Nucleus accumbens (tissue), 56 donors: ENCODE measurements at places on chromosomes 12 and 14.

DNA sequence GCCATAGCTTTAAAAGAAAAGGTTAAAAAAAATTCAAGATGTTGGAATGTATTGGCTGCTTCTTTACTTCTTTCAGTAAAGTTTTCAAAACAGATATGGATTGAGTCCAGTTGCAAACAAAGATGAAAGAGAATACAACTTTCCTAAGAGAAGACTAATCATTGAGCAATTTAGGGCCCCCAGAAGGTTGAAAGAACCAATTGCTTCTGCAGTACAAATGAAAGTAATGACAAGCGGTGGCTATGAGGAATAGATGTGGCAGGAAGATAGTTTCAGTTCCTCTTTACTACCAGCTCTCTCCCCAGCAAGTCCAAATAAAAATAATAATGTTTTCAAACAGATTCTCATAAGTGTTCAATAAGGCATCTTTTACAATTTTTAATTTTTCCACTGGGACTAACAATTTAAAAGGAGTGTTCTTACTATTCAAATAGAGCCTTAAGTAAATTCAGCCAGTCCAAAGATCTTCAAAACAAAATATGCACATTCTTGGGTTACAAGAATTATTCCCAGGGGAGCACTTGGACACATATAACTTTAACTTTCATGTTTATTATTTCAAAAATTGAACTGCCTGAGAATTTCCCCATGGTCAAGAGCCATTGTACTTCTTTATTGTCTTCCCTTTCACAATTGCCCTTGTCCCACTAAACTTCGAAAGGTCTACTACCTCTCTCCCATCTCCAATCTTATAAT, 62.3 kb upstream of the PPP1R12A start:
- DNase-seq, result no peak

DNA sequence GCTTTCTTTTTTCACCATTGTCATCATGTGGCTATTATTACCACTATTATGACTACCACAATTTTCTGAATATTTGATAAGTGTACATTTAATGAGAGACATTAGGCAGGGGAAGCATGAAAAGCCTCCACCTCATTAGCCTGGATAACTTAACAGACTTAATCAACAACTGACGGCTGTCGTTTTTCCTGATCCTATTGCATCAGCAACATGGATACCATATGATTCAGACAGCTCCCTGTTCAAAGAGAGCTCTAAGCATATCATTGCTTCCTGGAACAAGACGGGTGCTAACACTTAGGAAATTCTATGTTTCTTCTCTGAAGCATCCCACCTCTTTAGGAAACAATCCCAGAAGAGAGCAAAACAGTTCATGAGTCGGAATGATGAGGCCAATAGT, 765.2 kb downstream of the NOVA1 start:
- no peak for DNase-seq

- DNase-seq, result no peak
Observed at GRCh38 chr12:90360300-90360699, 594.7 kb downstream of the CCER1 start.

DNA sequence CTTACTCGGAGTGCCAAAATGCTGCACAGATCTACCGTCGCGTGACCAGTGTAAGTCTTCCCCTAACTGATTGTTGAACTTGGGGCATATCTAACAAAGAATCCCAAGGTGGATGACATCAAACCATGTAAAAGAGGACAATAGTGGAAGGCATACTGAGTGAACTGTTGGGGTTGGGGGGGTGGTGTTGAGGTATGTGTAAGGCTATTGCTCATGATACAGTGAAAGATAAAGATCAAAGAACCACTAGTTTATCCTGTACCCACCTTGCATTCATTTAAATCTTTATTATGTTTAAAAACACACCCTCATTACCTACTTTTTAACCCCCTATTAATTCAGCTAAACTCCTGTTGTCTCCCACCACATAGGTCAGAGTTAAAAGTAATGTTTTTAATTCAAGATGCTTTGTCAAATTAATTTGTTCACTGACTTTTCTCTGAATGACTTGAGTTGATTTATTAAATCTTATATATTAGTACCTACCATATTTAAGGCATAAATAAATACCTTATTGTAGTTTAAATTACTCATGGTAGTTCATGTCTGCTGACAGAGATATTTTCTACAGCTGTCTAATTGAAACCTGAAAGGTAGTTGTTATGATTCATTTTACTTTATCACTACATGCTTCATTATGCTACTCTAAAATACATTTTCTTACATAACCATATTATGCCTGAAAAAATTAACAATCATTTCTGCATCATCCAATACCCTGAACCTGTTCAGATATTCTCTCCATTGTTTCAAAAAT, 77.9 kb downstream of the WNK1 start:
- no peak for DNase-seq

DNA sequence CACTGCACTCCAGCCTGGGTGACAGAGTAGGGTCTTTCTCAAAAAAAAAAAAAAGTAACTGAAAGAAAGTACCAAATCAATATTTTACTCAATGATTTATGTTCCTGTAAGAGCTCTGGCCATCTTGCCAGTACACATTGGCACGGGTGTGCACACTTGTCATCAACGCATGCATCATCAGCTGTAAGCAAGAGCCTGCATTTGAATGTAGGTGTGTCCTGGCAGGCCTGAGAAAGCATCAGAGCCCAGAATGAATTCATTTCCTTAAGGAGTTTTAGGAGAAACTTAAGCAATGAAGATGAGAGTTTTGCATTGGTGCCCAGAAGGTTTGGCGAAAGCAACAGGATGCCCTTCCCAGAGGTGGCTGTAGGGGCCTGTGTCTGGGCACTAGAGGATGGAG, 88.5 kb upstream of the FZD10 start:
- no peak for DNase-seq

DNA sequence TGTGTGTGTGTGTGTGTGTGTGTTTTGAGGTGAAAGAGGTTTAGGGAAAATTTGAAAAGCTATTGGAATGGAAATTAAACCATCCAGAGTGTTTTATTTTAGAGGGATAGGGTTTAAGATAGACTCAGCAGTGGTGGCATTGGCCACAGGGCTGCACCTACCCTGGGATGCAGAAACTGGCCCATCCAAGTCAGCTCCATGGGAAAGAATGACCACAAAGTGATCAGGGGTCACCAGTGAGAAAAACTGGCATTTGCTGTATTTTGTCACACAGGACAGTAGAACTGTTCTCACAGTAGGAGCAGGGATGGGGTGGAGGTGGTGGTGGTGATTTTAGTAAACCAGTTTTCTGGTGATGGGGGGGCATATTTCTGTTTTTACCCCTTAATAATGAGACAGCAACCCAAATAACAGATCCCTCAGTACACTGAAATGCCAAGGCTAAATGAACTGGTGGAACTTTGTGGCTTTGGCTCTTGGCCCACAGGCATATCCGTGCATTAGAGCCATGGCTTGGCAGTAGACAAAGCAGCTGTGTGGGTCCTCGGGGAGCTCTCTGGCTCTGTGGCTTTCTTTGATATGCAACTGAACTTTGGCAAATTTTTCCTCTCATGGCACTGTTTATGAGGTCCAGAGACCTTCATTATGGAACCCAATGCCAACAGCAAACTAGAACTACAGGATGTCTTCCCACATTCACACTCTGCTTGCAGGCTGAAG, 348.3 kb downstream of the ZFP36L1 start:
- no peak for DNase-seq

- no peak for DNase-seq
Observed at GRCh38 chr14:81122326-81122725, 98.4 kb downstream of the GTF2A1 start.

DNA sequence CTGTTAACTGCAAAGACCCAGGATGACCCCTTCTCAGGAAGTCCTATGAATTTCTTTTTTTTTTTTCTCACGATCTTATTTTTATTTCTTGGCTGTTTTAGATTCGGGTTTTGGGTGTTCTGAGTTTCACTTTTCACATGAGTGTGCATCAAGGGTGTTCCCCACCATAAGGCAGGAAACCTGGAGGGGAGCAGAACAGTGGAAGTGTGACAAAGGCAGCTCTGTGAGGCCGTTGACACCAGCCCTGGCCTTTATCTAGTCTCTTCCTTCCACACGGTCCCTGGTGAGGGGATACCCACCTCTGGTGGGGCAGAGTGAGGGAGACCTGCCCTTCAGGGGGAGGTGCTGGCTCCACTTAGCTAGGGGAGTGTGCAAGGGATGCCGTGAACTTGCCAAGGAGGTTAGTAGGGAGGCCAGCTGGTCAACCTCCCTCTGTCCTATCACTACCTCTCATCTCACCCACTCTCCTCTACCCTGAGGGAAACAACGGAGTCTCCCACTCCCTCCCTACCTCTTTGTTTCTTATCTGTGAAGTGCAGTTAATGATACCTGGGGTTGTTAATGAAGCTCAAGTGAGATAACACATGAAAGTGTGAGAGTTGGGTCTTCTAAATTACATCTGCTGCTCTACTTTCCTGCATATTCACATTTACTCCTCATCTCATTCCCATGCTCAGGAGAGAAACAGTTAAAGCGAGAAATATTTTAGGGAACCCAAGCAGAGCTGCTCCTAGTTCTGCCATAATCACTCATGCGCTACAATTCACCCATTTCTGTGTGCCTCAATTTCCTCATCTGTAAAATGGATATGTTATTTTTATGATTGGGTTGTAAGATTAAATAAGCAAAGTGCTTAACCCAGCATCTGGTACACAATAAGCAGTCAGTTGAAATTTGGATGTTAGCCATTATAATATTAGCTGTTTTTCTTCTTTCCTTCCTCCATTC, 4.4 kb upstream of the GALNT6 start:
- DNase-seq, result no peak

DNA sequence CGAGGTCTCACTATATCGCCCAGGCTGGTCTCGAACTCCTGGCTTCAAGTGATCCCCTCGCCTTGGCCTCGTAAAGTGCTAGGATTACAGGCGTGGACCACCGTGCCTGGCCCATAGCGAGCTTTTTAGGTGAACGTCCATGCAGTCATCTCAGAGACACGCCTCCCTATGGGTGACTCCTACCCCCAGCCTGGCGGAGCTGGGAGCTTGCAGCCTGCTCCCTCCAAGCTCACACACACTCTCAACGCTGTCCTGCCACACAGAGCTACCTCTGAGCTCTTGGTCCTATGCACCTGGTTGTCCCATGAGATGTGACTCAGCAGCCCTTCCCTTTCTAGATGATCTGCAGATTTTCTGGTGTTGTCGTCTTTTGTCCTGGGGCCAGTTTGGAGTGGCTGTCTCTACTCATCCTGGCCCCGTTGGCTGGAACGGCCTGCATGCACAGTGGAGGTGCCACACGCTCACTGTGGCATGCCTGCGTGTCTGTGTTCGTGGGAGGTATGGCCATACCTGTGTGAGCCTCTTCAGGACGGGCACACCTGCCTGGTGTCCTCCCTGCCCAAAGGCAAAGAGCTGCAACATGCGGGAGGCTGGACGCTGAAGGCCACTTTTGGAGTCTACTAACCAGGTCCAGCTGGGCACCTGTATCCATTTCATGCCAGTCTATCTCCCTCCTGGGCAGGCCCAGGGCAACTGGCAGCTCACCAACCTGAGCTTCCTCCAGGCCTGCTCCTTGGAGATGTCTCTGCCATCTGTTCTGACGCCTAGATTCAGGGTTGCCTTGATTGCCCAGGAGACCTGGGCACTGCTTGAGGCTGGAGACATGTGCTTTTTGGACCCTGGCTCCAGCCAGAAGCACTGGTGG, 18.1 kb downstream of the CABP1 start:
- DNase-seq, result no peak

GRCh38 chr12:115303723-115304309, 619.8 kb upstream of the TBX3 start:
- no peak for DNase-seq
